ENCODE measurements at places on chromosomes 6 and 20.

- no peak for DNase-seq
These were observed 44.9 kb downstream of the KCTD20 start for GRCh38 chr6:36487698-36488097.

DNA sequence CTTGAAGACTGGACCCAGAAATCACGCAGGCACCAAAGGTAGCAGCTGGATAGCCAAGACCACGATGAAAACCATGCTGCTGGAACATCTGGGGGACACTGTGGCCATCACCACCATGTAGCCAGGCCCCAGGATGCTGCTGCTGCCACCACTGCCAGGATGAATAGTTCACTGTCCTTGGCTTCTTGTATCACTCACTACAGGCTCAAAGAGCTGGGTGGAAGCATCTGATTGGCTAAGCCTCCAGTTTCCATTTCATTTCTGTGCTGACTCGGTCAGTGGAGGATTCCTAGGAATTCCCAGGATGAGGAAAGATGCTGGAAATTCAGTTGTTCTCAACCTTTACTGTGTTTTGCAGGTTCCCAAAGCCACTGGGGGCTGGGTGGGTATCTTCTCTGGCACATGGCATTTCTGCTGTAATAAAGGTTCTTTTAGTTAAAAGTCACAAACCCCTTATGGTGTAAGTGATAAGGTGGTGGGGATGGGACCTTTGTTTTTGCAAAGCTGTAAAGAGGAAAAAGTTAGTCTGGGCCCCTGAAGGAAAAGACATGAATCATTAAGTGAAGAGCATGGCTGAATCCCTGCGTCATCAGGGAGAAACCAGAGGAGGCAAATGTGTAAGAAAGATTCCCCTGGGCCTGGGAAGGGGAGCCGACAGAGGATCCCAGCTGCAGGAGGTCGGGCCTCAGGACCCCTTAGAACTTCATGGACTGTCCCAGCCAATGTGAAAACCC, 75.6 kb upstream of the RNF24 start:
- no peak for DNase-seq

GRCh38 chr20:19456595-19457395, 244.4 kb downstream of the SLC24A3 start:
- no peak for DNase-seq

GRCh38 chr6:24909241-24910216, 26.2 kb downstream of the RIPOR2 start:
- no peak for DNase-seq

GRCh38 chr6:139114746-139115145, 20.1 kb upstream of the HECA start:
- no peak for DNase-seq

- DNase-seq = no peak
These were observed 382.7 kb downstream of the C6orf118 start for GRCh38 chr6:164926686-164927085.

- no peak for DNase-seq
These were observed 44.6 kb downstream of the TAF4 start for GRCh38 chr20:62020935-62021701.

- no peak for DNase-seq
These were observed 100.9 kb upstream of the TCF21 start for GRCh38 chr6:133787859-133788505.

GRCh38 chr6:19669206-19669605, 168.0 kb upstream of the ID4 start:
- no peak for DNase-seq

DNA sequence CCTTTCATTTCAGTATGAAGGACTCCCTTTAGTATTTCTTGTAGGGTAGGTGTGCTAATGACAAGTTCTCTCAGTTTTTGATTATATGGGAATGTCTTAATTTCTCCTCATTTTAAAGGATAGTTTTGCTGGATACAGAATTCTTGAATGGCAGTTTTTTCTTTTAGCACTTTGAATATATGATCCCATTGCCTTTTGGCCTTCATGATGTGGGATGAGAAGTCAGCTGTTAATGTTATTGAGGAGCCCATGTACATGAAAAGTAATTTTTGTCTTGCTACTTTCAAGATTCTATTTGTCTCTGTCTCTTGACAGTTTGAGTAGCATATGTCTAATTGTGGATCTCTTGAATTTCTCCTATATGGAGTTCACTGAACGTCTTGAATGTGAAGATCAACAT, 30.9 kb downstream of the RSPH3 start:
- DNase-seq = no peak

GRCh38 chr6:7725412-7725811, 487 bp upstream of the BMP6 start:
- DNase-seq = no peak

- DNase-seq = no peak
These were observed 96.5 kb downstream of the ELOVL5 start for GRCh38 chr6:53252177-53252692.

GRCh38 chr6:41656002-41656691, 17.9 kb downstream of the MDFI start:
- DNase-seq = no peak

- no peak for DNase-seq
These were observed 55.9 kb downstream of the KCNQ5 start for GRCh38 chr6:72677740-72678139.

GRCh38 chr20:57315083-57315975, 14.3 kb upstream of the SPO11 start:
- DNase-seq = no peak

- DNase-seq = no peak
These were observed 235.1 kb upstream of the RREB1 start for GRCh38 chr6:6872459-6873344.

- DNase-seq = no peak
These were observed 93.6 kb downstream of the SYNE1 start for GRCh38 chr6:152543519-152543918.

DNA sequence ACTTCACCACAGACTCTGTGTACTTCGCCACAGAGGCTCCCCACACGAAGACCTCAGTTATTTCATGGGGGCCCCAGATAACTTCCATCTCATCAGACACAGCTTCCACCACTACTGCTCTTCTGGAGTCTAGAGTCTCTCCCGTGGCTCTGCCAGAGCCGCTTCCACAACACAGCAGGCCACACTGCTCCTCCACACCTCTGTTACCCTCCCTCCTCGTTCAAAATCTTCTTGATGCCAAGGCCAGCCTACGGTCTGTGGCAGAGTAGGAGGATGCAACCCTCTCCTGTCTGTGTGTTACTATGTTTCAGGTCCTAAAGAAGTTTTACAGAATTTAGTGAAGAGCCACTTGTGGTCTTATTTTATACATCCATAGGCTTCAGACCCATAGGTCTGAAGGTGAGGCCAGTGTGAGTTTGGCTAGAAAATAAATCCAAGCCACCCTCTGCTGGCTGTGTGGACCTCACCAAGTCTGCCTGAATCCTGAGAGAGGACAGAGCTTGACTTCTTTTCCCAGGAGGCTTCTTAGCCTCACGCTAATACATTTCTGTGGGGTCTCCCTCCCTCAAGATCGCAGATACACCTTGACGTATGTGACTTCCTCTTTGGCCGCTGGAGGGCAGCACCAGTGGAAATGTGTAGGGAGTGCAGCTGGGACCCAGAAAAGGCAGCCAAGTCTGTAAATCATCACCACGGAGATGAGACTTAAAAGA, 197.7 kb downstream of the FAXC start:
- DNase-seq = no peak

- no peak for DNase-seq
These were observed 338.2 kb downstream of the SOX4 start for GRCh38 chr6:21931641-21932335.

DNA sequence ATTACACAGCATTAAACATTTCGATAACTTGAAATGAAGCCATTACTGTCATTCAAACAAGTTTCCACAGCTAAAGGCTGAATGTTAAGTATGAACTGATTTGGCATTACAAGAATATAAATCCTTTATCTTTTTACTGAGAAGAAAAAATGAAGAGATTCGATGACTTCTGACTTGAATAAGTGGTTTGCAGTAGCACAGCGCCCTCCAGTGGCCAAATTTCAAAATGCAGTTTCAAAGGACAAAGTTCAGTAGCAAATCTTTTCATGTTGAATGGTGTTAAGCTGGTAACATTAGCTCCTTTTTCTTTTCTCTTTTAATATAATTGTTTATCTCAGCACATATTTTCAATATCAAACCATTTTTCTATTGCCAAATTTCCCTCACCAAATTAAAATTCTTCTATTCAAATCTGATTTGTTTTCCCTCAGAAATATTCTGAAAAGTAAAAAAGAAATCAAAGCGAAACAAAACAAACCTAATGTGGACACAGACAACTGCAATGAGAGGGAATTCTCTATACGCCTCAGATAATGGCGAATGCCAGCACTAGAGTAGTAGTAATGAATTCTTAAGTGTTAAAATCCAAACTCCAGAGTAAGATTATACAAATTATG, 145.7 kb downstream of the BTBD9 start:
- DNase-seq = peak; percentile 59

DNA sequence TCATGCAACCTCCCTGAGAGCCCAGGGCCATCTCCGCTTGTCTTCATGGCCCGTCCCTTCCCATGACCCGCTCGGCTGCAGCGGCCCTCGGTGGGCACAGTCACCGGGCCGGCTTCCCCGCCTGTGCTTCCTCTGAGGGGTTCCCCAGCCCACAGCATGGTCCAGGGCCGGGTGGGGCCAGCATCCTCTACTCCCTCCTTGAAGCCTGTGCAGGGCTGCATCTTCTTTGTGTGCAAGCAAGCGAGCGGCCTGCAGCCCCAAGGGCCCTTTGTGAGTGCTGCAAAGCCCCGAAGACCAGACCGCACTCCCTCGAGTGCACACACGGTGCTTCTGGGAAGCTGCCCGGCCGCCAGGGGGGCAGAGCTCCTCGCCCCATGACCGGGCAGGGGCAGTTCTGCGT, 265.8 kb downstream of the TAF4 start:
- DNase-seq = no peak

DNA sequence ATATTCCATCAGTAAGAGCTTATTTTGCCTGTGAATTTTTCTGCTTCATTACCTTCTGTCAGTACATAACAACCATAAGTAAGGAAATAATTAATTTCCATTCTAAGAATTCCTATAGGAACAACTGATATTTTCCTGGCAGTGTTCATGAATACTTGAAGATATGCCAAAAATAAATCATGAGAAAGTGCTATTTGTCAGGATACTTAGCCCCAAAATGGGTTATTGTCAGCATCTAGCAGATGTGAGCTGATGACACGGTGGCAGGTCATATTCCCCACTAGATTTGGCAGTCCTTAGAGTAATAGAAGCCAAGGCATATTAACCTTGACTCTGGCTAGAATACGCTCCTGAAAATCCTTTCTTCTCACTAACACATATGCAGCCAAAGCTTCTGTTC, 43.2 kb upstream of the CRISP1 start:
- DNase-seq = no peak

- DNase-seq = no peak
These were observed 38.1 kb upstream of the ZBTB24 start for GRCh38 chr6:109521080-109521479.

DNA sequence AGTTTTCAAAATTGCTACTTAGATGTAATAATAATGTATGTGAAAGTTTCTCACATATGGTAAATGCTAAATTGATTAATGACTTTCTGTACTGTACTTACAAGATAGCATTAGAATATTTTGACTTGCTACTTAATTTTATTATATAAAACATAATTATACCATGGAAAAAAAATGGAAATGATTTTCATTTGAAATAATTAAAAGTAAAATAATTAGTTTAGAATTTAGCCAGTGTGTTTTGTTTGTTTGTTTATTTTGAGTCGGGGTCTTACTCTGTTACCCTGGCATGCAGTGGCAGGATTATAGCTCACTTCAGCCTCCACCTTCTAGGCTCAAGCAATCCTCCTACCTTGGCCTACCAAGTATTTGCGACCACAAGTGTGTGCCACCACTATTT, 7.1 kb downstream of the STXBP5 start:
- no peak for DNase-seq

GRCh38 chr6:82891076-82891475, 174.6 kb downstream of the UBE3D start:
- no peak for DNase-seq

DNA sequence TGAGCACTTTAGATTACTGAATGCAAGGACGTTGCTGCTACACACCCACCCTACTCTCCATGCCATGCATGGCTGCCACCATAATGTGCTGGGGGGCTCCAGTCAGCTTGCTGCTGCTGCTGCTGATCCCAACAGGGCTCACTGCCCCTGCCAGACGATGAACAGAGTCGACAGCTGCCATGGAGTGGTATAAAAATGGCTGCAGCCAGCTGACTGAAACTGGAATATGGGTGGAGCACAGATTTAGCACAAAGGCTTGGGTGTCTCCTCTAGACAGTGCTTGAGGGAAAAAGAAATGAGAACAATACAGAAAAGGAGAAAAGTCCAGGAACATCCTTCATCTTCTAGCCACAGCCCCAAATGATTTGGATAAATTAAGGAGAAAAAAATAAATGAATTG, 150.7 kb downstream of the PDSS2 start:
- DNase-seq = no peak

GRCh38 chr6:130303431-130303830, 62.4 kb upstream of the TMEM200A start:
- DNase-seq = no peak

DNA sequence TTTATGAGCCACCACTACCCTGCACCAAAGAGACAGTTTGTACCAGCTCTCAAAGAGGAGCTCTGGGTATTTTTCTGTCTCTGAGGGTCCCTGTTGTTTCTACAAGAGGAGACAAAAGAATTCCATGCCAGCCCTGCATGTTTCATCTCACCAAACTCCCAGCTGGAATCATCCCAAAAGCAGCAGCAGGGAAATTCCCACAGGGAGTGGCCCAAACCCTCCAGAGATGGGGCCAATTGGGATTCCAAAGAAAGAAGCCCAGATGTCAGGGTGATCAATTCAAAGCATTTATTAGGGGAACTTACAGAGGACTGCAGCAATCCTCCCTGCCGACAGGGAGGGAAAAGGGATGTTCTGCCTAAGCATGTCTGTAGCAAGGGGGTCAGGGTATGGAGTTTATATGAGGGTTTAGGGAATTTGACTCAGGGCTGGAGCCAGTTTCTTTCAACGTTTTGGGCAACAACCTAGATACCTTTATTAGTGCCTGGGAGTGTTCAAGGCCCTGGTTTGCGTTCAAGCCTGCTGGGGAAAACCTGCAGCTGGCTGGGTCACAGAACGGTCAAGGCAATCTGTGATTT, 47.2 kb downstream of the MUC22 start:
- no peak for DNase-seq

DNA sequence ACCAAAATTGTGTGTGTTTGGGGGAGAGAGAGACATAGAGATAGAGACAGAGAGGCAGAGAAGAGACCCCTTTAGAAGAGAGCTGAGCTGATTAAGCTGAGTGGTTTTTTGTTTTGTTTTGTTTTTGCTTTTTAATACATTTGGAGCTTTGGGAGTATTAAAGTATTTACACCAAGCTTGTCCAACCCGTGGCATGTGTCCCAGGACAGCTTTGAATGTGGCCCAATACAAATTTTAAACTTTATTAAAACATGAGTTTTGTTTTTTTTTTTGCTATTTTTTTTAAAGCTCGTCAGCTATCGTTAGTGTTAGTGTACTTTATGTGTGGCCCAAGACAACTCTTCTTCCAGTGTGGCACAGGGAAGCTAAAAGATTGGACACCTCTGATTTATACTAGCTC, 56.0 kb downstream of the MRAP2 start:
- DNase-seq = no peak

GRCh38 chr6:43985329-43985728, 141.9 kb downstream of the MRPL14 start:
- no peak for DNase-seq

GRCh38 chr6:53056273-53056672, 8.9 kb upstream of the FBXO9 start:
- no peak for DNase-seq

- DNase-seq = no peak
These were observed 249.4 kb downstream of the PTPRK start for GRCh38 chr6:128271011-128271410.

GRCh38 chr20:23242556-23243180, 107.9 kb upstream of the NXT1 start:
- no peak for DNase-seq
